ENCODE measurements at places on chromosomes 4 and X. TPM values are rescaled to one million over a fixed set of nuclear protein-coding genes. Genes with fewer than 3 reads are reported as not detected.

The MSX1 gene
- 0.62 TPM for total RNA-seq

GRCh38 chr4:100540131-100540530, 22.3 kb upstream of the EMCN start:
- DNase-seq = no peak

DNA sequence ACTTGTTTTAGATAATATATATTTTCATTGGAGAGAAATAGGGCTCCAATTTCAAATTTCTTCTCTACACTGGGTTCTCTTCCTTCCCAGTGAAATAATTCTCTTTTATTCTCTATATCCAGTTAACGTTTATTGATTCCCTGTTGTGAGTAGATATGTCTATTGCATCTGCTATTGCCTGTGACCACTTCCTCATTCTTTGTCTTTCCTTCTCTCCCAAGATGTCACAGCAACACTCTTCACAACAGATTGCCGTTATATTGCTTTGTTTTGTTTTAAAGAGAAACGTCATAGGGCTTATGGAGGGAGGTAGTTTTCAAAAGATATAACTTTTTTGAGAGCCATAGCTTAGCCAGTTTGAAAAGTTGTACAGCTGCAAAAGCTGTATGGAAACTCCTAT, 343.8 kb downstream of the ARHGAP24 start:
- DNase-seq = no peak

DNA sequence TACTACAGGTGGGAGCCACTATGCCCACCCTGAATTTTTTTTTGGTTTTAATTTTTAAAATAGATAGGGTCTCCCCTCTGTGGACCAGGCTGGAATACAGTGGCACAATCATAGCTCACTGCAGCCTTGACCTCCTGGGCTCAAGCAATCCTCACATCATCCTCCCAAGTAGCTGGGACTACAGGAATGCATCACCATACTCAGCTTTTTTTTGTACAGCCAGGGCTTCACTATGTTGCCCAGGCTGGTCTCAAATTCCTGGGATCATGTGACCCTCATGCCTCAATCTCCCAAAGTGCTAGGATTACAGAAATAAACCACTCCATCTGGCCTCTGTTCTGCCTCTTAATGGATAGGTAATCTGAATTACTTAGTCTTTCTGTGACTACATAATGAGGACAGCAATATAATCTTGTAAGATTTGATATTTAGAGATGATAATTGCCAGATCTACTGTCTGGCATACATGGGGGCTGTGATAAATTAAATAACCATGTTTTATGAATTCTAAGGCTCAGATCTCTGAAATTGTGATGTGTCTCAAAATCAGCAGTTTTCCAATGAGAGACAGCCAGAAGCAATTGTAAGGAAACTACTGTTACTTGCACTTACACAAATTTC, 26.7 kb downstream of the PDS5A start:
- DNase-seq = no peak

GRCh38 chrX:50805276-50805675, 8.7 kb downstream of the SHROOM4 start:
- DNase-seq = no peak

DNA sequence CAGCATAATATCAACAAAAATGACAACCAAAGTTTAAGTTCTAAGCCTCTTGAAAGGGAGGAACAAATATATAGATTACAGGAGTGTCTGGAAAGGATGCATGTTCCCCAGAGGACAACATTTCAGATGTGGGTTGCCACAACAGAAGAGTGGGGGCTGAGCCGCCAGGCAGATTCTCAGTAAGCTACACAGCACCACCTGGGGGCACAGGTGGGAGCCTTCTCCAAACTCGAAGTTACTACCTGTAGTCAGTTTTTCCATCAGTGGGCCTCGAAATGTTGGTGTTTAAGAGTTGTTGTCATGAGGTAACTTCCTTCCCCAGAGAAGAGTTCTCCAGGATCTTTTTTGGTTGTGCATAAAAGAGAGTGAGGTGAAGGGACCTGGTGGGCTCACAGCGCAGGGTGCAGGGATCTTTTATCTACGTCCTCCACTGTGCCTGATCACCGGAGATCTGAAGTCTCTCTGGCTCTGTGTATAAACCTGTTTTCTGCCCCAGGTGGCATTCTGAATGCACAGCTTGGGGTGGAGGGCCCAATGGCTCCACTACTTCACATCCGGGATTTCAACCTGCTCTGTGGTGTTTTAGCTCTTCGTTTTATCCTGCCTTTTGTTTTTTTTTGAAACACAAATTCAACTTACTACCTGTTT, 58.4 kb upstream of the STS start:
- peak; percentile 48 for DNase-seq

DNA sequence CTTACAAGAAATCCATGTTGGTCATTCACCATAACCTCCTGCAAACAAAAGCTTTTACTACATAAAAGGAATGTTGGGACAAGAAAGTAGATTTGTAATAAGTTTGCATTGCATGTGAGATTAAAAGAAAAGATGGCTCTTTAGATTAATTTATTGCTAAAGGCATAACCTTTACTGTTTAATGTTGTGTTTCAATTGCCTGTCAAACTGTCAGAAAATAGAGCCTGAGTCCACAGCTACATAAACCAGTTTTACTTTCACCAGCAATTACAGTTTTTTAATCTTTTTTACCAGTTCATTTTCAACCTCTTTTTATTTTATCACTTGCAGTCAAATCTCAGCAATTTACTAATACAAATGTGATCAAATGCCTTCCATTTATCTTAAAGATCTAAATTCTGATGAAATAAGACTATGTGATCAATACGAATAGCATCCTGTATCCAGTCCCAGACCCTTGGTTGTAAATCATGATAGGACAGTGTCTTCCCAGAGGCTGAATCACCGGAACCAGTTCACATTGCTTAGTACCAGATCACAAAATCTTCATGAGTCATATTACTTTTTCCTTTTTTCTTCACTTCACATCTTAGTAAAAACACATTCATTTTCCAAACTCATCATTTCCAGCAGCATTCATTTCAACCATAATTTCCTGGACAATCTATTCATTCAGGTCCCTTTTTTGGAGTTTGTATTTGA, 95.4 kb upstream of the FRG1 start:
- no peak for DNase-seq
